ENCODE measurements at places on chromosomes 12 and 14.

DNA sequence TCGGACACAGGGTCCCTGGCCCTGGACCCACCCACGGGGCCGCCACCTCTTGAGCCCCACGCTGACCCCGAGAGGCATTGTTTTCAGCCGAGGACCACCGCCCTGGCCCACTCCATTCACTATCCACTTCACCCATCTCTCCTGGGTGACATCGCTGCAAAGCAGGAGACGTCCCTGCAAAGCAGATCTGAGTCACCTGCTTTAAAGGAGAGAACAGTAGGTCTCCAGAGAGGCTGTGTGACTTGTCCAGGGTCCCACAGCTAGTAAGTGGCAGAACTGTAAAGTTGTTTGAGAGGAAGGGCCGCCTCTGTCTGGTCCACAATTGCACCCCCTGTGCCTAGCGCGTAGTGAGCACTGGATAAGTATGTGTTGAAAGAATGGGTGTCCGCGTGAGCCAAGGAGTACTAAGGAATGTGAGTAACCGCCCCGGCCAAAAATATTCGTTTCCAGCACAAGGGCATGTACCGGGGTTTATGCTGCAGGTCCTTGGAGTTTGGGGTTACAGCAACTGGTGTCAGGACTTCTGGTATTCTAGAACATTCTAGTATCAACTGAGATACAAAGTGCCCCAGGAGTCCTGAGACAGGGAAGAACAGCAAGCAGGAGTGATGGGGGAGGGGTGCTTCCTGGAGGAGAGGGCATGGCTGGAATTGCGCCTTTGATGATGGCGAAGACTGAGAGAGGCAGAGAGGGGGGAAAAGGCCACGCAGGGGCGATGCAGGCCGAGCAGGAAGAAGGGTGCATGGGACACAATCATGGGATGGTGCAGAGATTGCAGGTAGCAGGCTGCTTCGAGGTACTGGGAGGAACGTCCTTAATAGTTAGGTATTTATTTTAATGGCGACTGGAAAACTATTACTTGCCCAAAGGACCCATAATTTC is 91.1 kb downstream of the SCARB1 start:
- no peak for DNase-seq

GRCh38 chr14:53695692-53696214 is 260.9 kb downstream of the BMP4 start:
- no peak for DNase-seq

GRCh38 chr12:48781750-48782456 is 7.0 kb downstream of the ADCY6 start:
- DNase-seq = no peak

DNA sequence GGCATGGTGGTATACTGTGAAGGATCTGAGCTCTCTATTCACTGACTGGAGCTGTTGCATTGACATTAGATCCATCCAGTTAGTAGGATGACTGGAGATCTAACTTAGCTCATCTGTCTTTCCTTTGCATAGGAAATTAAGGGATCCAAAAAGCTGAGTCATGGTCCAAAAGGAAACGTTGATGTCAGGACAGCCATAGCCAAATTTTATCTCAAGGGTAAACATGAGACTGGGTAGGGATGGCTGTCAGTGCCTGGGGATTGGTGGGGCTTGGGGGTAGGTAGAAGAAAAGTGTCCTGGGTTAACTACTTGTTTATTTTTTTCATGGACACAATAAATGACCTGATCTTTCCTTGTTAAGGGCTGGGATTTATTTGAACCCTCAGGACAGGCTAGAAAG is 4.6 kb downstream of the FAM177A1 start:
- no peak for DNase-seq

- DNase-seq = no peak
Observed at GRCh38 chr14:100907240-100907639, 3.7 kb upstream of the RTL1 start.

GRCh38 chr14:61690982-61691381 is 4.3 kb upstream of the HIF1A start:
- DNase-seq = no peak

DNA sequence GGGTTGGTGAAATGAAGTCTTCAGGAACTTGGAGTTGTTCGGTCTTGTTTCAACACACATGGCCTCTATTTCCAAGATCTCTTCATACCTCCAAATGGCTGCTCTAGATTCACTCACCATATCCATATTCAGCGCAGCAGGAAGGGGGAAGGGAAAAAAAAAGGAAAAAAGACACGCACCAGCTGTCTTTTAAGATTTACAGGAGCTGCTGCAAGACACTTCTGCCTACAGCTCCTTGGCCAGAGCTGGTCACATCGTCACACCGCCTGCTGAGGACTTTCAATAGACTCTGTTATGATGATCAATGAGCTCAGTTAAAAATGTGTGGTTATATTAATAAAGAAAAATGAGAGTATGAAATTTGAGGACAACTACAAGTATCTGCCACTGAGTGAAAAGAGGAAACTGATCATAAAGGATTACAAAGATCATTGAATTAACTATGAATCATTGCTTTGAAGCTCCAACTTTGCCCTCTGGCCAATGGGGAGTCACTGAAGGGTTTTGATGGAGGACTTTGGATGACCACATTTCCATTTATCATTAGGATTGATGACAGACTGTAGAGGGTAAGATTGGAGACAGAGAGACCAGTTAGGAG is 182.1 kb upstream of the HMGA2 start:
- DNase-seq = no peak

DNA sequence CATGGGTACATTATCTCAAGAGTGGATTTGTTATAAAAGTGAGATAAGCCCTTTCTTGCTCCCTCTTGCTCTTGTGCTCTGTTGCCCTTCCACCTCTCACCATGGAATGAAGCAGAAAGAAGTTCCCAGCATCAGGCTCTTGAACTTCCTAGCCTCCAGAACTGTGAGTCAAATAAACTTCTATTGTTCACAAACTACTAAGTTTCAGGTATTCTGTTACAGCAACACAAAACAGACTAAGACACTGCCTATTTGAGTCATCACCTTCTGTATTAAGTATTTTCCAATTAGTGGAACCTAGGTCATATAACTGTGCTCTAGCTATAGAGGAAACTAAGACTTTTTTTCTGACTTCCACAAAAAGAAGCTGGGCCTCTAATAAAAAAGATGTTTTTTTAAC is 201.2 kb upstream of the FOXG1 start:
- DNase-seq = no peak

- DNase-seq = no peak
Observed at GRCh38 chr14:23512156-23512555, 39.4 kb downstream of the ZFHX2 start.

DNA sequence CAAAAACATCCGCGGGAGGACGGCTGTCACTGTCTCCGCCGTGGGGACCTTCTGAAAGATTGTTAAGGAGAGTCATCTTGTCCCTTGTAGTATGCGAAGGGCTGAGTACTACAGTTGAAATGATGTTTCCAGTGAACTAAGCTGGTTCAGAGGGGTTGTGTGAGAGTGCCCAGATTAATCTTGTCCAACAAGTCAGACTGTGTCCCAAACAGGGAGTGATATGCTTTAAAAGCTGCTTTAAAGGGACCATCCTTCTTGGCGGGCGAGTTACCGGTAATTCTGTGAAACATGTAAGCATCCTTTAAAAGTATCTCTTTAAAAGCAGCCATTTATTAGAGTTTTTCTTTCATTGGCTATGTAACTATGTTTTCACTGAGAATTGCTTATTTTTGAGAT is 1.1 kb downstream of the WDR20 start:
- DNase-seq = no peak

- no peak for DNase-seq
Observed at GRCh38 chr12:90460681-90461080, 494.3 kb downstream of the CCER1 start.

DNA sequence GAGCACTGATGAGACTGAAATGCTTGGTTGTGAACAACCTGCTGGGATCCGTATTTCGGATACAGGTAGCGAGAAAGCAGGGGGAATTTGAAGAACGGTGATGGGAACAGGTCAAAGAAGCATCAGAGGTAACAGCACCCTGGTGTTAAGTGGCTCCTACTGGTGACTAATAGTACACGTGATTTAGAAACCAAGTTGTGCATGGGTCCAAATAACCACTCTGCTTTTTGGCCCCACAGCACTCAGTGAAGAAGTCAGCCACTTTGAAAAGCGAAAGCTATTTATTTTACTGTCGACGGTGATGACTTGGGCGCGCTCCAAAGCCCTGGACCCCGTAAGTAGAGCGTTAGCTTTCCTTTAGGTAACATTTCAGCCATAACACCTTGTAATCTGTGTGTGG is 16.7 kb downstream of the AK7 start:
- DNase-seq = no peak

DNA sequence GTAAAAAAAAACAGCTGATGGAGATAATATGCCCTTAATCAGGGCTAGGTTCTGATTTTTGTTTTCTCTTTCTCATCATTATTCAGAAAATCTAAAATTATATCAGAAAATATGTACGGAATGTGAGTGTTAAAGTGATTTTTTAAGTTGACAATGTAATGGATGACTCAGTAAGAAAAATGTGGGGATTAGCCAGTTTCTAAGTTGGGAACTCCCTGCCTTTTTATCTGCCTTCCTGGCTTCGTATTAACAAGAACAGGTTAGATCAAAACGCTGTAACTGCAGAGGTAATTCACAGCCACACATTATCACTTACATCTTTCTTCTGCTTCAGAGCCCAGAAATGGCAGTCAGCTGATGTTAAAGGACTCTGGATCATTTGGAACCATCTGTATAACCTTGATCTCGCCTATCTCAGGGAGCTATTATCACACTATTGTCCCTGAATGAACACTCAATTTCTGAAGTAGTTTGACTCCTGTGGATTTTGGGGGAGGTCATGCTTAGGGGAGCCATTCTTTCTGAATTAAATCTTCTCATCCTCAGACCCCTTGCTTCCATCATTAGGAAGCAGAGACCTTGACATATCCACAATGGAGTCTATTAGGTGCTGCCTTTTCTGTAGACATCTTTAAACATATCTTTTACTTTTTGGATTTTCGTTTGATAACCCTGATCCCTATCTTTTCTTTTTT is 135.7 kb upstream of the SLC16A7 start:
- DNase-seq = no peak

DNA sequence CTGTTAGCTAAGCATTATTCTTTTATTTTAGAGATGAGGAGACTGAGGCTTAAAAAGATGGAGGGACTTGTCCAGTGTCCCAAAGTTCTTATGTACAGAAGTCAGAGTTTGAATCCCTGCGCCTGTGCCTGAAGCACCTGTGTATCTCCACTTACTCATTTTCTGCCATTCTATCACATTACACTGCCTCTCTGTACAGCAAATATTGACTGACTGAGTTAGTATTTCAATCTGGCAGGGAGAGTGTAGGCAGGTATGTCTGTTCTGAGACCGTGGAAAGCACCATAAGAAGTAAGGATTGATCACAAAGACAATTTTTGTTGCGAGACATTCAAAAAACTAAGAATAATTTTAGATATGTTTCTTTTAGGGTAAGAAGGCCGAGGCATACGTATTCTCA is 162.7 kb downstream of the KITLG start:
- DNase-seq = no peak

GRCh38 chr12:562634-563033 is 100.6 kb downstream of the NINJ2 start:
- no peak for DNase-seq

DNA sequence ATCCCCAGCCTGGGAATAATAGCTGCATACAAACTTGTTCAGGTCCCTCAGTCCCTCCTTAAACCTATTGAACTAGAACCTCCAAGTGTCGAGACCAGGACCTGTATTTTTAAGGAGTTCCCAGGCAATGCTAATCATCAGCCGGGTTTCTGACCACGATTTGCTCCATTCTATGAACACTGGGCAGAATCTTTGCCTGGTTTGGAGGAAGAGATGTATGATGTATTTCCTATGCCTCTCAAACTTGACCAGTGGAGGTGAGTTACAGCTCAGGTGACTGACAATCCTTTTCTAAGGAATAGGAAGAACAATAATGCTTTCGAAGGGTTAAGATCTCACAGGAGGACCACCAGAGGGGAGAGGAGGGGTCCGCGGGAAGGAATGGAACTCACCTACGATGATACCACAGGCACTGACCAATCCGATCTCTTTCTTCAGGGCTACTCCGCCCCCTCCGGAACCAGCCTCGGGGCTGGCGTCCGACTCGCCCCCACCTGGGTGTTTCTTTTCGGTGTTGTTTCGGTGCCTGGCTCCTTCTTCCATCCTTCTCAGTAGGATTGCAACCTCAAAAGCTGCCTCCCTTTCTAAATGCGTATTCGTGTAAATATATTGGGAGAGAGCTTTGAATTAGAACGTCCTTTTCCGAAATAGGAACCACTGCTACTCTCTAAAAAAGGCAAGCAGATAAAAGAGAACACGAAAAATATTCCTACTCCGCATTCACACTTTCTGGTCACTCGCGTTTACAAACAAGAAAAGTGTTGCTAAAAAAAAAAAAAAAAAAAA is 895 bp downstream of the SLC7A8 start:
- peak; percentile 5 for DNase-seq

DNA sequence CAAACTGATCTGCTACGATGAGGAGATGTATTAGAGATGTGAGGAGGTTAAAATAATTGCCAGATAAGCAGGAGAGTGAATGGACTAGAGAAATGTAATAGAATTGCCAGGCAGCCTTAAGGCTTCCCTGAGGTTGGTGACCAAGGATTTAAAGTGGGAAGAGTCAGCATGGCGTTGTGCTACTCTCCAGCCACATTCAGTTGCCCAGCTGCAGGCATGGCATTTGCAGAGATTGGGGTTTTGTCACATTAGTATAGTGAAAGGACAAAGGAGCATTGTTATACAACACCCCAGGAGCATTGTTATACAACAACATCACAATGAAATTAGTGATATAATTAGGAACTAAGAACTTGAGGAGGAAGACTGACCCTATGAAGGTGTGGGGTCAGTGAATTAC is 31.7 kb downstream of the MARK3 start:
- no peak for DNase-seq

- no peak for DNase-seq
Observed at GRCh38 chr14:36948157-36948859, 224.1 kb downstream of the SLC25A21 start.

DNA sequence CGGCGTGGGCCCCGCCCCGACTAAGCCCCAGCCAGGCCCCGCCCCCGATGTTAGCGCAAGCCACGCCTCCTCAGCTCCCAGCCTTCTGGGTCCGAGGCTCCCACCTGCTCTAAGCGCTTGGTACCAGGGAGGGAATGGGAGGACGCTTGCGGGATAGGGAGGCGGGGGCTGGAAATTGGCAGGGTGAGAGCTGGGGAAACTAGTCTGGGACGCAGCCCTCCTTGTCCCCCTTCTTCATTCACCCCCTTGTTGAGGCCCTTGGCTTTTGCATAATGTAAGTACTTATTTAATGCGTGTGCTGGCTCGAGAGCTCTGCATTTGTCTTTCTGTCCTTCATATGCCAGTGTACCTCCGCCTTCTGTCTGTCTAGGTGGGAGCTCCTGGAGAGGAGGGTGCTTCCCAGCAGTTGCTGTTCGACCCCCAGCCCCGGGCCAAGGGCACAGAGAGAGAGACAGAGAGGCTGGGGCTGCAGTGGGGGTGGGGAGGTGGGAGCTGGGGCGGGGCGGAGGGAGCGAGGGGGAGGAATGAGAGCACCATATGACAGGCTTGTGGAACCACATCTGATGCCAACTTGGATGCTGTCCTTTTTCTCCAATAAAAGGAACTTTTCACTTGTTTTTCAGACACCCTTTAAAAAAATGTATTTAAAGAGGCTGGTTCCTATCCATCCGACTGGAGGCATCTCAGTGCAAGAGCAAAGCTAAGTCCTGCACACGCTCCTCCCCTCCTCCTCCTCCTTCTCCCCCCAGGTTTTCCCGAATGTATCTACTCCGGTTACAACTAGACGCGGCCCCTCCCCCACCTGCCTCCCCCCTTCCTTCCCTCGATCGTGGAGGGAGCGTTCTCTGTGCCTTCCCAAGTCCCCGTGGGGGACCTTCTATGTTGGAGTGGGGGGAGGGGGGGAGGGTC is 25.6 kb upstream of the MAP1LC3B2 start:
- peak; percentile 41 for DNase-seq

GRCh38 chr14:36986407-36986806 is 186.0 kb downstream of the SLC25A21 start:
- no peak for DNase-seq

Data from stimulated activated CD4-positive, alpha-beta T cell treated with anti-CD3 and anti-CD28 coated beads, Interleukin-1b, Interleukin-23, amount 100 ng/mL, for 1 hour (primary cell).